Endothelial cell (in vitro differentiated cells): ENCODE measurements at places on chromosomes 12 and 14. TPM values are rescaled to one million over a fixed set of nuclear protein-coding genes. Genes with fewer than 3 reads are reported as not detected.

ZC3H14 gene
- total RNA-seq = 57.7 TPM

KLHL33 gene
- 0.08 TPM for total RNA-seq

TDRD9 gene
- not detected for total RNA-seq

ITPK1 gene
- 39.2 TPM for total RNA-seq

SYNDIG1L gene
- 1.1 TPM for total RNA-seq

CLEC1B gene
- total RNA-seq = not detected

ENDOU gene
- 1.6 TPM for total RNA-seq

LRRIQ1 gene
- total RNA-seq = 1.1 TPM

DNA sequence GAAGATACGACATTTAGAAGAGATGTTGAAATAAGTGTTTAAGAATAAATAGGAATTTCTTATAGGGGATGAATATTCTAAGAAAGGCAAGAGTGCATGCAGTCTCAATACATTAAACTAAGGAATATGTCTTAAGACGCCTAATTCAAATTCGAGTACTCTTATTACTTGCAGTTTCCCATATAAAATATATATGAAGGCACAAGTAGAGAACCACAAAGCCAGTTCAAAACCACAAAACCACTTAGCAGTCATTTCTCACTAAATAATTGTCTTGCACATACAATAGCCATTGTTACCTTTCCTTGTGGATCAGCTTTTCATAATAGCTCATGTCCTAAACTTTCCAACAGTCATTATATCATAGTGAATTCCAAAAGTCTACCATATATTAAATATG, 91.0 kb upstream of the MON2 start:
- no peak for DNase-seq

DNA sequence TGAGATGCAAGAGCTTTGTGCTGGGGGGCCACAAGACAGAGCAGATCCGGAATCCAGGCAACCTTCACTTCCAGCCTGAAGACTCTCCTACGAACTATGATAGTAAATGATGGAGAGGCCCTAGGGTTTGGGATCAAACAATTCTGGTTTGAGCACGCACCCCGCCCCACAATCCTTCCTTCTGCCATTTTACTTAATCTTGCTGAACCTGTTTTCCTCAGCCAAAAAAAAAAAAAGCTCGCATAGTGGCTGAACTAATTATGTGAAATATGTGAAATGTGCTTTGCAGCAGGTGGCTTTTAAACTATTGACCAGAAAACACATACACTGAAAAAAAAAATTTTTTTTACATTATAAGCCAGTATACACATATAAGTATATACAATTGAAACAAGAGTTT, 667 bp upstream of the ITFG2 start:
- DNase-seq = no peak

- no peak for DNase-seq
These were observed 65.2 kb downstream of the SRGAP1 start for GRCh38 chr12:63909746-63910145.

GRCh38 chr14:92969430-92969829, 46.5 kb downstream of the CHGA start:
- no peak for DNase-seq

DNA sequence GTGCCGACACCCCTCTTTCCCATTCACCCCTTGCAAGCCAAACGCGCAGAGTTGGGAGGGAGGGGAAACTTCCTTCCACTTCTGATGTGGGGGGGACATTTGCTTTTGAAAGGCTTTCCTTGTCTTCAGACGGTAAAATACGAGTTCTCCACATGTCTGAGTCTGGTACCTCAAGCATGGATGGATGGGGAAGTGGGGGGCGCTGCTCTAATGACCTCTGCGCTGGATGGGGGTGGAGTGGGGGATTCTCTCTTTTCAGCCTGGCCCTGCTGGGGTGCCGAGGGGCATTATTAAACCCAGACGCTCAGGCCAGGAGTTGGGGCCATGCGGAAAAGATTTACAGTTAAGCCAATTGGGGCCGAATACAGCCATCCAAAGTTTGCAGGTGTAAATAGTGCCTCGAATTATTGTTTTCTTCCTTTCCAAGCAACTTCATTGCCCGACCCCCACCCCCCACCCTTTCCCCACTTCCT, 9.1 kb upstream of the TBX3 start:
- DNase-seq = no peak

GRCh38 chr12:50174971-50175715, 8.0 kb upstream of the CERS5 start:
- DNase-seq = peak; percentile 41

- DNase-seq = no peak
These were observed 82.5 kb downstream of the MAP3K9 start for GRCh38 chr14:70726651-70727375.

- no peak for DNase-seq
These were observed 116.0 kb downstream of the CACNA1C start for GRCh38 chr12:2168808-2169207.

DNA sequence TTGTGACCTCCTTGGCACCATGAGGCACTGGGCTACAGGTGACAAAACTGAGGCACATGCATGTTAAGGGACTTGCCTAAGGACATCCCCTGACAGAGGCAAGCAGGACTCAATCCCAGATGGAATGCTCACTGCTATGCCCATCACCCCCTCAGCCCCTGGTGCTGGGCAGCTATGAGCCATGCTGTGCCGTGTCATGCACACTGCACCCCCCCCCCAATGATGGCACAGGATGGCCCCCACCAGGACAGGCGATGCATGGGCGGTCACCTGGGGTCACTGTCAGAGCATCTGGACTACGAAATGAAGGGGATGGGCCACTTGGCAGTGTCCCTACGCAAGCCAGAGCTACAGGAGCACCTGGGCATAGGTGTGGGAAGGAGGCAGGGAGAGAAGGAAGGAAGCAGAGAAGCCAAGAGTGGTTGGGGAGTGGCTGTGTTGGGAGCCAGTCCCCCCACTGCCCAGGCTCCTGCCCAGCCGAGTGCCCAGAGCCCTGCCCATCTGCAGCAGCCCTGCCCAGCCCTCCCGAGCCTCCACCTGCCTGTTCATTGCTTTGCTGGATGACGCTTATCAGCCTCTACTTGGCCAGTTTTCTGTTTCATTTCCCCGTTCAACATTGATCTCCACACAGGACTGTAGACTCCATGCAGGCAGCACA, 84.9 kb upstream of the DIO3 start:
- DNase-seq = no peak

- peak; percentile 94 for DNase-seq
These were observed 4.4 kb upstream of the DNAJC22 start for GRCh38 chr12:49342066-49342913.

DNA sequence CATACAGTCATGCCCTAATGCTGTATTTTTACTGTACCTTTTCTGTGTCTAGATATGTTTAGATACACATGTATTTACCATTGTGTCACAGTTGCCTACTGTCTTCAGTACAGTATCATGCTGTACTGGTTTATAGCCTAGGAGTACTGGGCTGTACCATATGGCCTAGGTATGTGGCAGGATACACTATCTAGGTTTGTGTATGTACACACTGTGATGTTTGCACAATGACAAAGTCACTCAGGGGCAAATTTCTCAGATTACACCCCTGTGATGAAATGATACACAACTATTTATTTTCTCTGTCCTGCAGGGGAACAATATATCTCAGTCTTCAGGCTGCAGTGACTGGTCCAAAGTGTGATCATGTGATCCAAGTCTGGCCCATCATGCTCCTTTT, 1076.1 kb downstream of the VRK1 start:
- no peak for DNase-seq

GRCh38 chr12:18658829-18659228, 79.0 kb downstream of the PLCZ1 start:
- DNase-seq = no peak

DNA sequence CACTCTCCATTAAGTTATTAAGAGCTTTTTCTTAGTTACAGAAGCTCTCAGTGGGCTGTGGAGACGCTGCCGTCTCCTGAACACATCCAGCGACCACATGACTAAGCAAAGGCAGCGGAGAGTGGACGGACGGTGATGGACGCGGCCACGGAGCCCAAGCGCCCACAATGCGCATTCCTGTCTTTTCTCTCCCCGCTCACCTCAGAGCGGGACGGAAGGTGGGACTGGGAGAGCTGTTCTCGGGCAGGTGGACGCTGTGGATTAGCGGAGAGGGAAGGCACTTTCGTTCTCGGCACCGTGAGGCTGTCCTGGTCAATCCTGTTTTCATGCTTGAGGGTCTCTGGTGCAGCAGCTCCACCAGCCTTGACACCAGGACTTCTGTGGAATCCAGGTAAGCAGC, 2.6 kb upstream of the ANKLE2 start:
- DNase-seq = no peak

GRCh38 chr14:64721899-64722298, 17.7 kb downstream of the PLEKHG3 start:
- DNase-seq = no peak

DNA sequence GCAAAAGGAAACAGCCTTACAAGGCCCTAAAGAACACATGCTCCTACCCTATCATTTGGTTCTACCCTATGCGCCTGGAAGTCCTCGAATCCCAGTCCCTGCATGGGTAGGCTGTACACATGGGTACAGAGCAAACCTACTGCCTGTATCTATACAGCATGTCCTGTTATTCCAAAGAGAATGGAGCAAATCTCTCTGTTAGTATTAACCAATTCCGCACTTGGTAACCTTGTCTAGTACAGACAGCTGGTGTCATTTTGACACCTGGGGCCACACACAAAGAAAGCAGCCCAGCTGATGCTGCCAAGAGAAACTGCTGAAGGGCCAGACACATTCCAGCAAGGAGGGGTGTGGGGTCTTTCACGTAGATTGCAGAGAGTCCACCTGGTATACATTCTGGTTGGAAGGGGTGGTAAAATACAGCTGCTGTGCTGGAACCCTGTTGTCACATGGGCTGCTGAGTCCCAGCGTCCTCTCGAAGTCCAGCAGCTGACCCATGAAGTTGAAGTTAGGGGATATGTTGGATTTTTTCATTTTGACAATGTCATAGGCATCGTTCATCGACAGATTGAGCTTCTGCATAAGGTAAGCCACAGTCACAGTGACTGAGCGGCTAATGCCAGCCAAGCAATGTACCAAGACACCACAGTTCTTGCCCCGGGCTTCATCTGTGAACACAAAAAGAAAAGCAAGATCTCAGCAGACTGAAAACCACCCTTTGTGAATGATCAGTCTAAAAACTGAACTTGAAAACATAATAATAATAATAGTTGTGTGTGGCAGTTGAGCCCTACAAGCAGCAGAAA, 3.2 kb downstream of the DUSP6 start:
- no peak for DNase-seq

GRCh38 chr12:39883411-39883810, 222.5 kb downstream of the SLC2A13 start:
- DNase-seq = no peak

GRCh38 chr12:46916796-46917419, 91.1 kb upstream of the SLC38A4 start:
- no peak for DNase-seq

- DNase-seq = no peak
These were observed 1289.4 kb downstream of the AACS start for GRCh38 chr12:126354633-126355032.

GRCh38 chr14:71248194-71248593, 340.9 kb downstream of the PCNX1 start:
- DNase-seq = no peak

GRCh38 chr12:54147186-54147585, 41.6 kb downstream of the SMUG1 start:
- DNase-seq = no peak
